ENCODE measurements at places on chromosomes 13 and 19. TPM values are rescaled to one million over a fixed set of nuclear protein-coding genes. Genes with fewer than 3 reads are reported as not detected.

Gene ATP4B
- total RNA-seq, result not detected

Gene TNFSF9
- 0.76 TPM for total RNA-seq

Gene NKPD1
- 0.54 TPM for total RNA-seq

Gene LILRB3
- not detected for total RNA-seq

Gene OR10H5
- total RNA-seq, result not detected

Gene STAP2
- 75.3 TPM for total RNA-seq

Gene SLC25A41
- 1.6 TPM for total RNA-seq

DNA sequence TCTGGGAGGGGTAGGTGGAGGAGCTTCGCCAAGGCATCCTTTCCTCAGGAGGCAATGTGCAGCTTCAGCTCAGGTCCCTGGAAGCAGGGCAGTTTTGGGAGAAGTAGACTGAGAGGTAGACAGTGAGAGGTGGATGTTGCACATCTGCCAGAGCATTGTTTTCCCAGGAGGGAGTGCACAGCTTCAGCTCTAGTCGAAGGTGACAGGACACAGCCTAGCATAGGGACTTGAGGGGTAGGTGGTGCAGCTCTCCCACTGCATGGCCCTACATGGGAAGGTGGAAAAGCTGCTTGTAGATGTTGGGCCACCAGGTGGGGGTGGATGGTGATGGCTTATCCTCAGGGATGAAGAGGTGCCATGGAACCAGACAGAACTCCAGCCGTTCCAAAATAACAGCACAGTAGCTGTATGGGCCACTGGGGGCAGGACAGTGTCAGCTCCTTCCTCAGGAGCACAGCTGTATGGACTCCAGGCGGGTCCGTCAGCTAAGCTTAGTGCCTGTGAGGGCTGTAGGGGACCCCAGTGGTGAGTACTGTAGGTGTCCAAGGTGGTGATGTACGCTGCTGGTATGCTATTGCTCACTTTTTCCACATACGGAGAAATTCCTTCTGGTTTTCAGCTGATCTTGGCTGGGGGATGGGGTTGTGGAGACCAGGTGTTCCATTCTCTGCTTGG, 17.4 kb upstream of the ZNF543 start:
- H3K36me3 ChIP-seq, result peaks cover 27% of the 10 kb centered on the region
- no peaks in the 10 kb centered on the region for H3K27me3 ChIP-seq
- H3K27ac ChIP-seq, result no peak overlapping the region
- DNase-seq, result no peak
- H3K4me1 ChIP-seq, result peaks cover 2% of the 10 kb centered on the region
- H3K4me3 ChIP-seq, result no peak overlapping the region

DNA sequence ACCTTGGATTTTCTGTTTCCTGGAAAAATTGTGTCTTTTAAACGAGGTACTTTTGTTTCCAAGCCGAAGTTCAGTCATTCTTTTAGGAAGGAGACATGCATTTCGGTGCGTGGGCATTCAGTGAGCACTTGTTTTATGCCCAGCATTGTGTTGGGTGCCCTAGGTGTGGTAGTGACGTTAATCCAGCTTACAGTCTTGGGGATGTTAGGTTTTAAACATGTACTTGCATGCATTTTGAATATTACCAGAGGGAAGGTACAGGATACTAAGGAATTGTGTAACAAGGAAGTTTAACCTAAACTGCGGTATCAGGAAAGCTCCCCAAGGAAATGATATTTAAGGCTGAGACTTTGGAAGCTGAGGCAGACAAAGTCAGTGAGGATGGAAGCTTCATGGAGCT, 66.3 kb downstream of the ARHGAP35 start:
- H3K27me3 ChIP-seq, result no peaks in the 10 kb centered on the region
- peaks cover 6% of the 10 kb centered on the region for H3K36me3 ChIP-seq
- H3K4me1 ChIP-seq, result peaks cover 40% of the 10 kb centered on the region

DNA sequence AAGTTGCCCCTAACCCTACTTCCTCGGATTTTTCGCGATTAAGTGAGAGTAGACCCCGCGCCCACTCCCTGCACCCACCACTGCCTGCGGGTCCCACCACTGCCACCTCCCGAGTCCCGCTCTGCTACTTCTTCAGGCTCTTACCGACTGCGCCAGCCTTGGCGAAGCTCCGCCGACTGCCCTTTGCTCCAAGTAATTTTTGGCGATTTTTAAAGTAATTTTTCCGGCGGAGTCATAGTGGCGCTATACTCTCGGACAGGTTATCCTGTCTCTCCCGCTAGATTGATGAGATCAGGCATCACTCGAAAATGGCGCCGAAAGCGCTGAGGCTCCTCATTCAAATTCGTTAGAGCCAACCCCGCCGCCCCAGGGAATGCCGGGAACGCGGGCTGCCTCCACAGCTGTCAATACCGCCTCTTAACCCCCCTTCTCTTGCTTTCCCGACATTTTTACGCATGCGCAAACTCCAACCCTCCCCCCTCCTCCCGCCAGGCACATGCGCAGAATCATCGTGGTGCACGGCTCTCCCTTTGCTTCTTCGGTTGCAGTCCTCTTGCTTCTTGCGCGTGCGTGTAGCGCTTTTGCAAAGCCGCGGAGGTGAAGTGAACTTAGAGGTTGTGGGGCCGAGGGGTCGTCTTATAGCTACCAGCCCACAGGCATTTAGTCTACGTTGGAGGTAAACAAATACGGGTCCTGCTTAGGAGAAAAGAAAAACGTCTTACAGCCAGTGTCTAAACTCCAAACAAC, 66.6 kb downstream of the KCNRG start:
- H3K27ac ChIP-seq, result peak overlapping the region; percentile 96
- H3K4me1 ChIP-seq, result peaks cover 18% of the 10 kb centered on the region
- H3K4me3 ChIP-seq, result peak overlapping the region; percentile 100
- DNase-seq, result peak; percentile 96
- H3K27me3 ChIP-seq, result no peaks in the 10 kb centered on the region
- H3K36me3 ChIP-seq, result no peaks in the 10 kb centered on the region

GRCh38 chr19:42436006-42436405, 6.7 kb downstream of the CXCL17 start:
- no peaks in the 10 kb centered on the region for H3K36me3 ChIP-seq
- H3K4me3 ChIP-seq, result no peak overlapping the region
- H3K4me1 ChIP-seq, result peaks cover 16% of the 10 kb centered on the region
- no peak for DNase-seq

DNA sequence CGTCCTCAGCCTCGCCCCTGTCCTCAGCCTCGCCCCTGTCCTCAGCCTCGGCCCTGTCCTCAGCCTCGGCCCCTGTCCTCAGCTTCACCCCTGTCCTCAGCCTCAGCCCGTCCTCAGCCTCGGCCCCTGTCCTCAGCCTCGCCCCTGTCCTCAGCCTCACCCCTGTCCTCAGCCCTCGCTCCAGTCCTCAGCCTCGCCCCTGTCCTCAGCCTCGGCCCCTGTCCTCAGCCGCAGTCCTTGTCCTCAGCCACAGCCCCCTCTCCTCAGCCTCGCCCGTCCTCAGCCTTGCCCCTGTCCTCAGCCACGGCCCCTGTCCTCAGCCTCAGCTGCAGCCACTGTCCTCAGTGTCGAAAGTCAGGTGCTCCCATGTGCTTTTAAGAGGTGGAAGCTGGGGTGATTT, 10.5 kb downstream of the C13orf46 start:
- H3K27ac ChIP-seq, result no peak overlapping the region
- no peak overlapping the region for H3K4me3 ChIP-seq
- H3K27me3 ChIP-seq, result no peaks in the 10 kb centered on the region
- H3K4me1 ChIP-seq, result no peaks in the 10 kb centered on the region
- DNase-seq, result no peak

DNA sequence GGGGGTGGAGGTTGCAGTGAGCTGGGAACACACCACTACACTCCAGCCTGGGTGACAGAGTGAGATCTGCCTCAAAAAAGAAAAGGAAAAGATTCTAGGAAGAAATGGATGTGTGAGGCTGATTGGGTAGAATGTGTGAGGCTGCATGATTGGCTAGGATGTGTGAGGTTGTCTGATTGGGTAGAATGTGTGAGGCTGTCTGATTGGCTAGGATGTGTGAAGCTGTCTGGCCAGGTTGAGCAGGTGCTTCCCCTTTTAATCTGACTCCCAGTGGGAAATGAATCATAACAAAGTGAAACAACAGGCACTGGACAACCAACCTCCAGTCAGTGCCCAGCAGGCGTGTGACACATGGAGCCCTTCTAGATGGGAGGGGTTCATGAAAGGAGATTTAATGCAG, 14.7 kb downstream of the C13orf46 start:
- H3K27ac ChIP-seq, result no peak overlapping the region
- H3K27me3 ChIP-seq, result no peaks in the 10 kb centered on the region
- no peak overlapping the region for H3K4me3 ChIP-seq

DNA sequence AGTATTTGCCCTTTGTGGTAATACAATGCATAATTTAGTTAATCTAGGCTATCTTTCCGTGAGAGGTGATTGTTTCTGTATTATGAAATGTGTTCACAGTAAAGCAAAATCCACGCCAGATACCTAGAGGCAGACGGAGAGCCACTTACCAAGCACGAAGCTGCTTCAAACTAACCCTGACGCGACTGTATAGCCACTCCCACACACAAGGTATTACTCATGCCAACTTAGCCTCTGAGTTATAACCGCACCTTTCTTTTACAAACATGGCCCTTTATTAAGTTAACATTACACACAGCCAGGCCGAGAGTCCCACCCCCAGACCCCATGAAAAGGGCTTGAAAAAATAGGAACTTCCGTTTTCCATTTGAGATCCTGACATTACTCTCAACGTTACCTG, 185.7 kb downstream of the ABCC4 start:
- H3K36me3 ChIP-seq, result no peaks in the 10 kb centered on the region
- DNase-seq, result no peak
- H3K27me3 ChIP-seq, result no peaks in the 10 kb centered on the region
- H3K27ac ChIP-seq, result no peak overlapping the region
- H3K4me1 ChIP-seq, result peaks cover 9% of the 10 kb centered on the region

DNA sequence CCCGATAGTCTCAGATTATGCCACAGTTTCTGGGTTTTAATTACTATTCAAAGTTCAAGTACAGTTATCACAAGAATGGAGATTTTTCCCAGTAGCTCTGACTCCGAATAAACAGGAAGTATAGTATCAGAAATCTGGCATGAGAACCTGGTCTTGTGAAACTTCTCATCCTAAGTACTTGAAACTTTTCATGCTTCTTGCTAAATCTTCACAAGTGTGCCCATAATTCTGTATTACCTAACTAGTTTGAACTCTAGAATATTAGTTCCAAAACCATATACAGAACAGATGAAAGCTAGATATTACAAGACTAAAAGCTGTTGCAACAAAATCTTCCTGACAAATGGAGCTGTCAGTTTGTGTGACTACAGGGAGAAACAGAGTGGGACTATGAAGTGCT, 70.5 kb upstream of the CSNK1A1L start:
- peaks cover 39% of the 10 kb centered on the region for H3K4me1 ChIP-seq
- no peaks in the 10 kb centered on the region for H3K36me3 ChIP-seq
- no peak overlapping the region for H3K4me3 ChIP-seq
- DNase-seq, result no peak

GRCh38 chr13:110565296-110565695, 3.8 kb upstream of the RAB20 start:
- H3K27me3 ChIP-seq, result no peaks in the 10 kb centered on the region
- peak overlapping the region; percentile 72 for H3K27ac ChIP-seq
- H3K36me3 ChIP-seq, result peaks cover 5% of the 10 kb centered on the region
- no peak overlapping the region for H3K4me3 ChIP-seq
- no peak for DNase-seq
- peaks cover 48% of the 10 kb centered on the region for H3K4me1 ChIP-seq

- H3K27ac ChIP-seq, result no peak overlapping the region
Observed at GRCh38 chr19:40974633-40975037, 16.4 kb upstream of the CYP2B6 start.

GRCh38 chr13:22592515-22592914, 588.3 kb upstream of the SGCG start:
- peaks cover 36% of the 10 kb centered on the region for H3K4me1 ChIP-seq
- H3K36me3 ChIP-seq, result no peaks in the 10 kb centered on the region
- H3K27ac ChIP-seq, result no peak overlapping the region
- DNase-seq, result no peak
- H3K4me3 ChIP-seq, result no peak overlapping the region

DNA sequence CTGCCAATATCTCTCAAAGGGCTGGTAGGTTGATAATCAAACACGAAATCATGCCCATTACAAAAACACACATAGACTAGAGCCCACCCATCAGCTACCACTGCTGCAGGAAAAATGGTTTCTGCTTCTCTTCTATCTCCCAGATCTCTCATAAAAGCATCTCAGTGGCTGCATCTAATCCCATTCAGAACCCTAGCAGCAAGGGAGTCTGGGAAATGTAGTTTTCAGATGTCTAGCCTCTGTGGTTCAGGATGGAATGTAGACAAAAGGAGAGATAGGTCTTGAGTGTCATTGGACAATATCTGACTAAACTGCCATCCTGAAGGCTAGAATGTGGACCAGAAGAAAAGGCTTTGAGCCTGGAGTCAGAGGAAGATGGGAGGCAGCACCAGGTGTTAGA, 32.1 kb downstream of the RDH8 start:
- H3K4me1 ChIP-seq, result no peaks in the 10 kb centered on the region
- no peaks in the 10 kb centered on the region for H3K36me3 ChIP-seq
- no peak overlapping the region for H3K27ac ChIP-seq
- no peak for DNase-seq
- no peak overlapping the region for H3K4me3 ChIP-seq

Data from mesothelial cell of epicardium (in vitro differentiated cells).